NCI-H187 (cell line): ENCODE measurements at places on chromosomes 2 and 18.

DNA sequence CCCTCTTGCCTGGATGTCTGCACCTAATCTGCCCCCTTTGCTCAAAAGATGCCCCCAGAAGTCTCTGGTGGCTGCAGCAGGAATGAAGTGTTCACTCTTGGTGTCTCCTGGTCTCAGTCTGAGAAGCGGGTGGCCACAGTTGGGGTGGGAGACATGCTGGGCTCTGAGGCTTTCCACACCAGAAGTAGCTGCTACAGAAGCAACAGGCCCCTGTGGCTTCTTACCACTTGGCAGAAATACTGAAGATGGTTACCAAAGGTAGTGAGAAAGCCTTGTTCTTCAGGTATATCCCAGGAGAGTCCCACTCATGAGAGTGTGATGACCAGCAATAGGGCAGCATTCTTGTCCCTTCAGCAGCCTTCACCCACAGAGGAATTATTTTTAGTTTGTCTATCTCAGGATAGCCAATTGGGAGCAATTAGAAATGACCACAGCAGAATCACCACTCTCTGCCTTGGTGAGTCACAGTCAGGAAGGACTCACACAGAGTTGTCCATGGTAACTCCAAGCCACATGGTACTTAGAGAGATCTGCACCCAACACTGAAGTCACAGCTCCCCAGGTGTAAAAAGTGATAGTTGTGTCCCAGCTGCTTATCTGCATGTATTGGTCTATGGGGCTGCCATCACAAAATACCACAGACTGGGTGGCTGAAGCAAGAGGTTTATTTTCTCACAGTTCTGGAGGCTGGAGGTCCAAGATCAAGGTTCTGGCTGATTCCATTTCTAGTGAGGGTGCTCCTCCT is 169.8 kb upstream of the ID2 start:
- DNase-seq: no peak

DNA sequence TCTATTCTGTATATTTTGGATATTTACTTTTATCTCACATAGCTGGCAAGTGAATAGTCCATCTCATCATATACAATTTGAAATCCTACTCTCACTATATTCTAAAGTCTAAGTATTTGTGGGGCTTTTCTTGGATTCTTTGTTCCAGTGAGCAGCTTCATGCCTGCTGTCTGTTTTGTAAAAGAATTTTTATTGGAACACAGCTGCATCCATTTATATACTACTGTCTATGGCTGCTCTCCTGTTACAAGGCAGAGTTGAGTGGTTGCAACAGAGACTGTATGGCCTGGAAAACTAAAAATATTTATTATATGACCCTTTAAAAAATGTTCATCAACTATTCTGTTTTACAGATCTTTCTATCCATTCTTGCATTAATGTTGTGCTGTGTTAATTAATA is 193.3 kb upstream of the KLHL14 start:
- DNase-seq: no peak

- DNase-seq: no peak
Measured at GRCh38 chr2:238238766-238239542, 884 bp downstream of the HES6 start.

DNA sequence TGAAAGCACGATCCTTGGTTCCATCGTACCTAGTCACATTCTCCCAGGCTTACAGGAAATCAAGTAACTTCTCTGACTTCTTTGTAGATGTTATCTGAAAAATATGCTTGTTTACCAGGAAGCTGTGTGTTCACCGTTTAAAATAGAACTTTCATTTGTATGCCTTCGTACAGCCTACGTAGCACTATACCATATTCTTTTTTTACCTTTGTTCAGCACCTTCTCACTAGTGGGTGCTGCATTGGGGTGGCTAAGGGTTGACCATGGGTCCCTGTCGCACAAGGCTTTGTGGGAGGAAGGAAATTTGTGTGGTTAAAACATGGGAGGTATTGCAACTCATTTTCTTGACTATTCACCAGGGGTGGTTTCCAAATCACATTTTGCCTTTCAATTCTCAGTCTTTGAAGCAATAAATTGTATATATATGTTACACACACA is 16.6 kb downstream of the MALT1 start:
- no peak for DNase-seq

GRCh38 chr18:3162181-3162580 is 57.6 kb downstream of the MYOM1 start:
- DNase-seq: no peak

DNA sequence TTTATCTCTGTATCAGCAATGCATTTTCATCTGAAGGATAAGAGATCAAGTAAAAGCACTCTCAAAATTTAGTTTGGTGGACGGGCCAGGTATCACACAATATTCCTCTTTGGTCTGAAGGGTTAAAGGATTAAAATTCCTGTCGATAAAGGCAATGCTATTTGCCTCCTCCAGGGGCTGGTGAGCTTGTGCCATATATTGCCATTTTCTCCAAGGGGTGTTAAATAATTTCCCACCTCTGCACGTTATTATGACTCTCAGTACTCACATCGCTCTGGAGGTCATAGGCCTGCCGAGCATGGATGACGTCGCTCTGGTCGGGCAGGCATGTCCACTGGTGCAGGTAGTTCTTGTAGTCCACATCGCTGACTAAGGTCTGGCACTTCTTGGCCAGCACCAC is 94.2 kb downstream of the NEB start:
- no peak for DNase-seq

- no peak for DNase-seq
Measured at GRCh38 chr2:28427741-28428415, 35.2 kb downstream of the FOSL2 start.

- no peak for DNase-seq
Measured at GRCh38 chr2:182014284-182014683, 28.6 kb downstream of the PPP1R1C start.

DNA sequence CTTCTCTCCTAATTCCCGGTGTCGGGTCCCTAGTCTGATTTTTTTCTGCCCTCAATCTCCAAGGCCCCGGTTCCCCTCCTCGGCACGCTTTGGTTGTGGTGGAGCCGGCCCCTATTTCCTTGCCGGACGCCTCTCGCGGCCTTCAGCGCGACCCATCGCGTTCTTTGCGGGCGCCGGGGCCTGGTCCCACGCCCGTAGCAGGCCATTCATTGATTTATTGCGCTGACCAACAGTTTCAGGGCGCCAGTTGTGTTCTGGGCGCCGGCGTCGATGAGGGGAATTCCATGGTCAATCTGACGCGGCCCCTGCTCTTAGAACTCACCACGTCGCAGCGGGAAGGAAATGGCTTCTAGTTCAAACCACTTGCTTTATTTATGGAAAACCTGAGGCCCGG is 396 bp downstream of the CNOT9 start:
- DNase-seq: no peak

DNA sequence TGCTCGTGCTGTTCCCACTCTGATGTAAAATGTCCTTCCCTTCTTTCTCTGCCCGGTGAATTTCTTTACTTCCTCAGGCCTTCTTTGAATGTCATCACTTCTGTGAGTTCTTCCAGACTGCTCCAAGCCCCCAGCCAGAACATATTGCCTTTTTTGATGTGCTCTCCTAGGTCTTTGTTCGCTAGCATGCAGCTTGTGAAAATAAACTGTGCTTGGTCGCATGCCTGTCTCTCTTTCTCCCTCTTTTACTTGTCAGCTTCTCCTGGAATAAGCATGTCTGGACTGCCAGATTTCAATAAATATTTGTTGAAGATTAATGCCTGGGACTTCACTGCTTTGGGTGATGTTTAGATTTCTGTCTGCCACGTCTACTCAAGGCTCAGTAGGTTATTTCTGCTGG is 82.7 kb upstream of the ARHGAP28 start:
- no peak for DNase-seq

GRCh38 chr2:9208875-9209274 is 2.3 kb downstream of the ASAP2 start:
- DNase-seq: no peak

DNA sequence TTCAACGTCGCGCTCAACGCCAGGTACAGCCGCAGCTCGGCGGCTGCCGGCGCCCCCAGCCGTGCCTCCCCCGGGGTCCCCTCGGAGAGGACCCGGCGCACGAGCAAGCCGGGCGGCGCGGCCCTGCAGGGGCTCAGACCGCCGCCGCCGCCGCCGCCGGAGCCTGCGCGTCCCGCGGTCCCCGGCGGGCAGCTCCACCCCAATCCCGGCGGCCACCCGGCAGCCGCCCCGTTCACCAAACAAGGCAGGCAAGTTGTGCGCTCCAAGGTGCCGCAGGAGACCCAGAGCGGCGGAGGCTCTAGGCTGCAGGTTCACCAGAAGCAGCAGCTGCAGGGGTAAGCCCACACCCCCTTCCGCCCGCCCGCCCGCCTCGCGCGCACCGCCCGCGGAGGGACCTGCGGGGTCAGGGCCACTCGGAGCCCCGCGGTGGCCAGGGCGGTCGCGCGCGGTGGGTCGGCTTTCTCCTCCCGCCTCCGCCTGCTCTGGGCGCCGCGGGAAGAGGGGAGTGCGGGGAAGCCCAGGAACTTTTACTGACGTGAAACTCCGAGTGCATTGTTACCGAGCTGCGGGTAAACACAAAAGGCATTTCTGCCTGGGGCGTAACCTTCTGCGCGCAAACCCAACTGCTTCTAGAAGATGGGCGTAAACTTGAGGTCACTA is 861 bp downstream of the LTBP1 start:
- no peak for DNase-seq

DNA sequence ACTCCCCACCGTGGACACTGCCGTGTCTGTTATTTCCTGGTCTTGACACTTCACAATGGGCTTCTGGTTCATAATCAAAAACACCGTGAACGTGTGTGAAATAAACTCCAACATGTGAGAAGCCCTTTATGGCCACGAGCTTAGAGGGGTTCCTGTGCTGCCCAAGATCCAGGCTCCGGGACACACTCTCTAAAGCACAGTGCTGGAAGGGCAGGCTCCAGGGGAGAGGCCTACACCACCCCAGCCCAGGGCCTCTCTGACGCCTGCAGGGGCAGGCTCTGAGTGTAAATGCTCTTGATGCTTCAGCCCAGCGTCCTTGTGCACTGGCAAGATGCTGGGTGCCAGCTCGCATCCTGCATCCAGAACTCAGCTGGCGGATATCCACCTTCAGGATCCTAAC is 13.7 kb downstream of the CHST10 start:
- no peak for DNase-seq

DNA sequence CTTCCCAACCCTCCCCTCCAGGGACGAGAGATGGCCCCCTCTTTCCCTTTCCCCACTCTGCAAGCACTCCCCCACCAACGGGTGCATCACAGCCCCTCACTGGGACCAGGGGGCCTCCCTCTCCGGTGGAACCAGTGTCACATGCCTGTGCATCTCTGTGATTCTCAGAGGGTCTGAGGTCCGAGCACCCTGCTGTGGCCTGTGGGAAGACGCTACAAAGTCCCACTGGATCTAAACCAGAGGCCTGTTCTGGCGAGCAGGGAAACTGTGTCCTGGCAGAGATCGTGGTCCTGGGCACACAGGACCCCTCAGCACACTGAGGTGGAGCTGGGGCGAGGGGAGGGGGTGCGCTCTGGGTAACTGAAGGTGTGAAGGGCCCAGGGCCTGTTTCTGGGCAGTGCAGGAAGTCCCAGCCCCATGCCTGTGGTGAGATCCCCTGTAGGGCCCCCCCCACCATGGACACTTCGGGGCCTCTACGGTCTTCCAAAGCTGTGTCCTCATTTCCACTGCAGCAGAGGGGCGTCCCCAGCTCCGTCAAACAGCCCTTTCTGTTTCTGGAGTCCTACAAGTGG is 8.0 kb downstream of the SNORC start:
- no peak for DNase-seq

DNA sequence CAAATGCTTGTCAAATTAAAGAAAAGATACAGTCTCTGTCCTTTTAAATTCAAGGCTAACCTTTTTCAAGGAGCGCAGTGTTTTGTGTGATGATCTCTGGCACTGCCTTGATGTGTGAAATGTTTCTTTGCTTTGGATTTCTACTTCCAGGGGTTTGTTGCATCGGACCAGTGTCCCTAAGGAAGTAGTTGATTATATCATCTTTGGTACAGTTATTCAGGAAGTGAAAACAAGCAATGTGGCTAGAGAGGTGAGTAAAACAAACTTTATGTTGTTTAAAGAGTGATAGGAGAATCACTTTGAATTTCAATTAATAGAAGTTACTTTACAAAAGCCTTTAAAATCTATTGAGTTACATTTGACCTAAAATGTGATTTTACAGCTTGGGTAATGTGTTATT is 28.8 kb downstream of the HADHB start:
- no peak for DNase-seq

GRCh38 chr2:192026825-192027120 is 168.0 kb downstream of the TMEFF2 start:
- no peak for DNase-seq

GRCh38 chr2:127220768-127221527 is 849 bp upstream of the CYP27C1 start:
- DNase-seq: no peak

GRCh38 chr2:234457421-234457820 is 39.5 kb downstream of the ARL4C start:
- DNase-seq: no peak

- no peak for DNase-seq
Measured at GRCh38 chr2:24925815-24926214, 5.8 kb upstream of the ADCY3 start.

GRCh38 chr2:71380665-71381064 is 49.1 kb downstream of the ZNF638 start:
- DNase-seq: no peak

DNA sequence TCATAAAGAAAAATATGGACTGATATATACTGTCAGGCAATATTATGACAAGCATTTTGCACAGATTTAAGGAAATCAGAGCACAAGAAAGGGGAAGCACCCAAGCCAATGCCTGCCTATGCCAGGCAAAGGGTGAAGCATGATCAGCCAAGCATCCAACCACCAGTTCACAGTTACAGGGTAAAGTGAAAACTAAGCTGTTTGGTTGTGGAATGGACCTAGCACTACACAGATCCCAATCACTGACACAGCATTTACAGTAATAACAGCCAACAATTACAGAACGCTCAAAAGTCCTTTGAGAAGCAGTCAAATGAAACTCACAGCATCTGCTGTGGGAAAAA is 90.3 kb downstream of the SP3 start:
- no peak for DNase-seq
